Tibial nerve (tissue), 4 donors: ENCODE measurements at places on chromosomes 11 and 22. TPM values are rescaled to one million over a fixed set of nuclear protein-coding genes. Genes with fewer than 3 reads are reported as not detected.

The SMCO4 gene
- total RNA-seq, result 5.0 TPM

The OR10A2 gene
- not detected for total RNA-seq

The TRIM49 gene
- total RNA-seq, result not detected

The PRR33 gene
- total RNA-seq, result not detected

The RGL4 gene
- not detected for total RNA-seq

The PNPLA5 gene
- not detected for total RNA-seq

- peak overlapping the region; percentile 58 for H3K4me3 ChIP-seq
- peak overlapping the region; percentile 46 for H3K27ac ChIP-seq
- H3K36me3 ChIP-seq, result no peaks in the 10 kb centered on the region
- no peak for DNase-seq
Measured at GRCh38 chr22:43110927-43111623, 525 bp downstream of the BIK start.

GRCh38 chr22:25540908-25541660, 23.4 kb upstream of the GRK3 start:
- no peaks in the 10 kb centered on the region for H3K4me1 ChIP-seq
- H3K36me3 ChIP-seq, result no peaks in the 10 kb centered on the region
- H3K4me3 ChIP-seq, result no peak overlapping the region
- no peak overlapping the region for H3K27ac ChIP-seq
- no peaks in the 10 kb centered on the region for H3K27me3 ChIP-seq

GRCh38 chr22:17785185-17786184, 11.2 kb upstream of the BID start:
- no peak for DNase-seq
- H3K27ac ChIP-seq, result no peak overlapping the region
- no peak overlapping the region for H3K4me3 ChIP-seq
- H3K36me3 ChIP-seq, result peaks cover 28% of the 10 kb centered on the region

GRCh38 chr22:45202333-45203149, 38.2 kb downstream of the KIAA0930 start:
- H3K4me3 ChIP-seq, result no peak overlapping the region
- no peak overlapping the region for H3K27ac ChIP-seq
- H3K27me3 ChIP-seq, result no peaks in the 10 kb centered on the region
- peaks cover 17% of the 10 kb centered on the region for H3K36me3 ChIP-seq

DNA sequence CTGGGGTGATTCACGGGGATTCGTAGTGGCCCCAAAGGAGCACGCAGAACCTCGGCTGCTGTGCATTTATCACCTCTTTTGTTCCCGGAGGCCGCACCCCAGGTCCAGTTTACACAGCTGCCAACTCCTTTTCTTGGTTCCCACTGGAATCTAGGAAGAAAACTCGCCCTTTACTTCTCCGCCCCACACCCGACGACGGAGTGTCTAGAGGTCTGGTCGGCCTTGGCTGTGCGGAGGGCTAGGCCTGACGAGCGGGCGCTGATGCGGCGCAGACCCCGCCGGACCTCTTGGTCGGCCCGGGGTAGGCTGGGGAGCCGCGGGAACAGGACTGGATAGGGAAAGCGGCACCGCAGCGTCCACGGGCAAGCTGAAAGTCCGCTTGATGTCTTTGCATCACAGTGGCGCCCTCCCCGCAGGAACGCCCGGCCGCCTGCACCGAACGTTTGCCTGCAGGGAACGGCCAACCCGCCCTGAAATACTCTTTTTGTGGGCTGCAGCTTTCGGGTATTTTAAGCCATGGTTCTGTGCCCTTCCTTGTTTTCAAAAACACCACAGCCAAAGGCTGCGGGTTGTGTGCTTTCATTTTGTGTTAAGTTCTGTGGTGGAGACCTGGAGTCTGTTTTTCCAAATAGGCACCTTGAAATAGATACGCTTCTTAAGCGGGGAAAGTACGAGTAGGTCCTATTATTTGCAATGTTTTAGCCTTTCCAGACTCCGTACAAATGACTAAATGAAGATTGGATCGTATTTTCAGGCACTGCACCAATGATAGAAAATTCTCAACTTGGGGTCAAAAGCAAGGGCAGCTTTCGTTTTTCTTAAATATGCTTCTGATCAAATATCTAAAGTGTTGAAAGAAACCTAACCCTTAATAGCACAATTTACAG, 829 bp upstream of the ZBED5 start:
- peaks cover 19% of the 10 kb centered on the region for H3K36me3 ChIP-seq
- H3K27ac ChIP-seq, result peak overlapping the region; percentile 93
- peaks cover 9% of the 10 kb centered on the region for H3K4me1 ChIP-seq

GRCh38 chr11:14819596-14819995, 72.4 kb downstream of the CYP2R1 start:
- no peaks in the 10 kb centered on the region for H3K4me1 ChIP-seq
- H3K27ac ChIP-seq, result no peak overlapping the region
- H3K36me3 ChIP-seq, result no peaks in the 10 kb centered on the region
- H3K27me3 ChIP-seq, result no peaks in the 10 kb centered on the region

DNA sequence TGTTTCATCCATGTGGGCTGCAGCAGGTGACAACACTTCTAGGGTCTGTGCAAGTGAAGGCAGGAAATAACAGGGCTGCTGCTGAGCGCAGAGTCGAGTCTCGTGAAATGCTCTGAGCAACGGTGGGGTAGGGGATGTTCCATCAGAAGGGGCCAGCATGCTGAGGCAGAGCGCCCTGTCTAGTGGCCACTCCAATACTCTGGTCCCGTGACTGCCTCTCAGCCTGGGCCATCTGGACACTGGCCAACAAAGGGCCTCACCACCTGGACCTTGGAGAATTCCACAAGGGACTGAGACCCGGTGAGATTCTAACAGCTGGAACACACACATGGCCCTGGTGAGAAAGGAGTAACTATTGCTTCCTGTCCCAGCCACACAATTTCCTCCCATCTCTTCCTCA, 375.7 kb downstream of the SHANK2 start:
- H3K36me3 ChIP-seq, result no peaks in the 10 kb centered on the region
- no peaks in the 10 kb centered on the region for H3K27me3 ChIP-seq
- no peak overlapping the region for H3K4me3 ChIP-seq
- no peak overlapping the region for H3K27ac ChIP-seq

- no peaks in the 10 kb centered on the region for H3K27me3 ChIP-seq
- no peak overlapping the region for H3K4me3 ChIP-seq
- H3K4me1 ChIP-seq, result no peaks in the 10 kb centered on the region
- no peak overlapping the region for H3K27ac ChIP-seq
Measured at GRCh38 chr11:93512073-93512475, 31.1 kb downstream of the SMCO4 start.

DNA sequence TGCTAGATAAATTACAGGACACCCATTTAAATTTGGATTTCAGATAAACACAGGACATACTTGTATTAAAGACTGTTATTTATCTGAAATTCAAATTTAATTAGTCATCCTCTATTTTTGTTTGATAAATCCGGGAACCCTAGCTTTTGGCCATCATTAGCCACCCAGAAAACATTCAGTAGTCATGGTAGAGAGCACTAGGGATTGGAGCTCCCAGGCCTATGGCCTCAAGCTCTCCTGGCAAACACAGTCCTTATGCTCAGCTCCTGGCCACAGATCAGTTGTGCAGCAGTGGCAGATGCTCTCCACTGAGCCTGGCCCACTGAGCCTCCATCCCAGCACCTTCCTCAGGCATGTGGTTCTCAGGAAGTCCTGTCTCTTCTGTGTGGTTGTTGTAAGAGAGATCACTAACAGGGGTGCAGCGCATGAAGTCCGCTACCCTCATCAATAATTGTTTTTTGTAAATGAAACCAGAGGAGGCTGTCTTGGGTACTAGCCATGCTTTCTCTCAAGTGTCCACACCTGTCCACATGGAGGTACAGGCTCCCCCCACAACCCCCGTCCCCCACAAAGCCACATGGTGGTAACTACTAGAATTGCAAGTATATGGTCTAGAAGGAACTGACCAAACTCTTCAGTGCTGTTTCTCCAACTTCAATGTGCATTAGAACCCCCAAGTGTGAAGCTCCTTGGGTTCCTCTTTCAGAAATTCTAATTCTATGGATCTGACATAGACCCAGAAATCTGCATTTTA, 1.1 kb upstream of the IRAG1 start:
- H3K4me3 ChIP-seq, result no peak overlapping the region
- H3K4me1 ChIP-seq, result peaks cover 4% of the 10 kb centered on the region
- DNase-seq, result no peak
- no peaks in the 10 kb centered on the region for H3K36me3 ChIP-seq
- no peaks in the 10 kb centered on the region for H3K27me3 ChIP-seq
- peak overlapping the region; percentile 23 for H3K27ac ChIP-seq

- H3K36me3 ChIP-seq, result no peaks in the 10 kb centered on the region
- no peak for DNase-seq
- no peak overlapping the region for H3K27ac ChIP-seq
- H3K4me1 ChIP-seq, result no peaks in the 10 kb centered on the region
- H3K27me3 ChIP-seq, result no peaks in the 10 kb centered on the region
- H3K4me3 ChIP-seq, result no peak overlapping the region
Measured at GRCh38 chr11:93903989-93904388, 53.6 kb upstream of the VSTM5 start.

GRCh38 chr11:114027926-114028325, 31.6 kb upstream of the ZBTB16 start:
- H3K4me3 ChIP-seq, result no peak overlapping the region
- no peaks in the 10 kb centered on the region for H3K36me3 ChIP-seq
- DNase-seq, result no peak
- H3K27me3 ChIP-seq, result peaks cover 26% of the 10 kb centered on the region
- H3K27ac ChIP-seq, result no peak overlapping the region
- H3K4me1 ChIP-seq, result no peaks in the 10 kb centered on the region

DNA sequence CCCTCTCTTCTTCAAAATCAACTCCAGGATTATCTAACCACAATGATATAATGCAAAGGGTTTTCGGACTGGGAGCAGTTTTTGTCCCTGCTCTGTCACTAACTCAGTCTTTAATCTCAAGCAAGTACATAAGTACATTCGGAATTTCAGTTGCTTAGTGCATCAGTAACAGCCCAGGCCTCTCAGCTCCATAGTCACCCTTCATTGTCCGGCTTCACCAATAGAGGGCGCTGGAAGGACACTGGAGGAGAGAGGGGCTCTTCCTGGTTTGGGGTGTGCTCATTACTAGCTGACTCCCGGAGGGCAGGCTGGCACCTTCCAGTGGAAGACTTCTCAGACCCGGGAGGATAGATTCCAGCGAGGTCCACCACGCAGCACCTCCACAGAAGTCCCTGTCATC, 90.4 kb upstream of the PDGFD start:
- H3K36me3 ChIP-seq, result no peaks in the 10 kb centered on the region
- no peak for DNase-seq
- no peaks in the 10 kb centered on the region for H3K27me3 ChIP-seq
- H3K4me1 ChIP-seq, result peaks cover 19% of the 10 kb centered on the region
- H3K4me3 ChIP-seq, result no peak overlapping the region

GRCh38 chr22:47618180-47619010, 855.9 kb downstream of the TBC1D22A start:
- no peak overlapping the region for H3K4me3 ChIP-seq
- no peaks in the 10 kb centered on the region for H3K27me3 ChIP-seq
- H3K4me1 ChIP-seq, result no peaks in the 10 kb centered on the region
- no peak overlapping the region for H3K27ac ChIP-seq
- no peak for DNase-seq
